NCI-H1092 (cell line): ENCODE measurements at places on chromosomes 3 and 15.

- no peak for DNase-seq
Measured at GRCh38 chr3:76873532-76874242, 166.2 kb upstream of the ROBO2 start.

DNA sequence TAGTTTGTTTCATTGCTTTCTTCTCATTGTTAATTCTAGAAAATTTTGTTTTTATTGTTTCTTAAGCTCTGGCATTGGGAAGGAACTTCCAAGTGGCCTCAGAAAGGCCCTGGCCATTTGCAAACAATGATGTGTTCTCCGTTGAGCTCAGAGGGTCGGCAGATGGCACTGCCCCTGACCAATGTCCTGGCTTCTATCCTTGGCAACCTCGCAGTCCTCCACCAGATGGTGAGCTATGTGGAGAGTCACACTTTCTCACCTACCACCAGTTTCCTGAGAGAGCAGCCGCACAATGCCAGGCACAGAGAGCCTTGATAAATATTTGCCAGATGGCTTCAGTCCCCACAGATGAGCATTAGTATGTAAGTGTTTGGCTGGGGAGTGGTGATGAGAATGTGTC is 343.7 kb downstream of the EPHB1 start:
- no peak for DNase-seq

GRCh38 chr15:50353251-50353974 is 1.6 kb downstream of the GABPB1 start:
- DNase-seq, result no peak

- DNase-seq, result no peak
Measured at GRCh38 chr3:70911719-70912118, 599.3 kb upstream of the MDFIC2 start.

GRCh38 chr3:146903927-146904326 is 298.8 kb upstream of the PLSCR5 start:
- DNase-seq, result no peak

GRCh38 chr3:100482176-100482575 is 10.2 kb upstream of the TMEM45A start:
- no peak for DNase-seq

GRCh38 chr3:73028803-73029202 is 32.2 kb downstream of the PPP4R2 start:
- DNase-seq, result no peak

GRCh38 chr3:12796171-12797123 is at the start of gene CAND2:
Gene CAND2, plus strand, starts transcription at chr3:12796680. Its CDS starts 41 bp downstream, at chr3:12796721.
- DNase-seq, result peak; percentile 23

GRCh38 chr3:58041826-58042324 is 33.7 kb downstream of the FLNB start:
- no peak for DNase-seq

GRCh38 chr15:85377269-85377668 is 3.1 kb upstream of the AKAP13 start:
- DNase-seq, result no peak

- DNase-seq, result peak; percentile 70
Measured at GRCh38 chr15:80615783-80616391, 79.2 kb upstream of the ABHD17C start.

- no peak for DNase-seq
Measured at GRCh38 chr3:42886294-42886822, 10.7 kb upstream of the CYP8B1 start.
